ENCODE measurements at places on chromosomes 7 and 10.
A peak's percentile ranks its signal among the peaks of the same experiment; 100 is the strongest.

DNA sequence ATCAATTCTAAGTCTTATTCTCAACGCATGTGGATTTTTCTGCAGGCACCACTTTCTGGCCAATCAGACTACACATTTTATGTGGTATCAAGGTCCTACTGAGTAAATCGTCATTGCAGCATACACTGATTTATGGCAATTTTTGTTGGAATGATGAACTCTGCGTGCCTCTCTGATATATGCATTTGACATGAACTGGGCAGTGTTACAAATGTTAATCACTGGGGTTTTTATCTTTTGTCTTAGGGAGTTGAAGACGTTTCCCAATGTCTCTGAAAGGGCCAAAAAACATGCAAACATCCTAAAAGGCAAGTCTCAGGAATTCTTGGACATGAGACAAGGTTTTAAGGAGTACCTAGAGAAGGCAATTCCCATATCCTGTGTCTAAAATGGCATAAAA is 809.5 kb upstream of the CELF2 start:
- DNase-seq = no peak

- DNase-seq = peak; percentile 6
These were observed 96.3 kb downstream of the DNAJB6 start for GRCh38 chr7:157432957-157433576.

DNA sequence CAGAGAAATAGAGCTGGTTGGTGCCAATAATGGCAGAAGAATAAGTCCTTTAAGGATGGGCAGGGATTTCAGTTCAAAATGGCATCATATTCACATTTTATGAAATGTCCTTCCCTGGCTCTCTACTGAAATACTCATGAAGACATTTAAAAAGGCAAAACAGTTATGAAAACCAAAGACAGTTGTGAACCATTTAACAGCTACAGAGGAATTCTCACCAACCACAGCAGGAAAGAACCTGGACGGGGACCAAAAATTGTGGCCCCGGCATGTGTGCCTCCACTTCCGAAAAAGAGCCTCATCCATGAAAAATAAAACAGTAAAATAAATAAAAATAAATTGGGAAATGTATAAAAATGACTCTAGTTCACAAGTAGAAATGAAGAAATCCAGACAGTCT is 539.5 kb downstream of the SUGCT start:
- no peak for DNase-seq

DNA sequence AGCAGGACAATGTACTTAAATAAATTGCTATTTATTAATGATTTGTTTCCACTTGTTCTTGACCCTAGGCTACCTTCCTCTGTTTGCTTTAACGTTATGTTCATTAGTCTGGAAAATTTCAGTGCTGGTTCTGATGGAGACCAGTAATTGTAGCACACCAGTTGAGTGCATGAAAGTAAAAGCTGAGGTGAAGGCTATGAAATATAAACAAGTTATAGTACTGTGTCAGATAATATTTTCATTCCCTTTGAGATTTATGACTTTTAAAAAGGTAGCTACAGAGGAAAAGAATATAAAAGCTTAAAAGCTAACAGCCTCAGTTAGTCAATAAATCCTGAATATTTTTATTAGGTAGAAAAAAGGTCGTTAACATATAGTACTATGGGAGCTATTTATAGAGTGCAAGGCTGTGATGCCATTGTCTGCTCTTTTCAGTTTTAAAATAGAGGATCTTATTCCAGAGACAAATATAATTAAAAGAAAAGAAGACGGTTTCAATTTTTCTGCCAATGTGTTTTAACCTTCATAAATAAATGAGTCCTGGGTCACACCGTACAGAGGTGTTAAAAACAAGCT is 351.8 kb upstream of the ETV1 start:
- no peak for DNase-seq

DNA sequence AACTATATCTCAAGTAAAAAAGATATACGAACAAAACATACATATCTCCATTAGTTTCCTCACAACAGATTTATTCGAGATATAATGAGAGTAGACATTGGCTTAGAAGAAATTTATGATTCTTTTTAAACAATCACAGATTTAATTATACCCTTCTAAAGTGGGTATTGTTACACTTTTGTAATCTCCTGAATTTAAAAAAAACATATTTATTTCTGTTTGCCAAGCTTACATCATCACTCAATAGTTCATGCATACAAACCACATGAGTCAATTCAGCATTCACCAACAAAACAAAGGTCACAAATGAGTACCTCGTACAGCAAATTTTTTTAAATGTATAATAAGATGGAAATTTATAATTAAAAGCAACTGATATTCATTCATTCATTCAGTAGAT is 17.6 kb downstream of the LRRN3 start:
- DNase-seq = no peak

DNA sequence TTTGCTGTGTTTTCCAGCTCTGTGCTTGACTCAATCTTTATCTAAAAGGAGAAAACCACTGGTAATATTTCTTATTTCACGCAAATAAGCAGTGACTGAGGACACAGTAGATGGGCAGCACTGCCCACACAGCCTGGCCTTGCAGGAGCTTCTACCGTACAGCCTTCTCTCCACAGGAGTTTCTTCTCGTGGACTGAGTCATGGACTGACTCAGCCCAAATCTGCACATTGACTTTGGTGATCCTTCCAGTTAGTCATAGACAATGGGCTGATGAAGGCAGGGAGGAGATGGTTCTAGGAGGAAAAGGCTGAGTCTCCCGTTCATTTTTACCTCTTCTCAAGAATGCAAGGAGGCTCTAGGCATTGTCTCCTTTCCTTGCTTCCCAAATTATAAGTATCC is 200.7 kb downstream of the RAPGEF5 start:
- no peak for DNase-seq

DNA sequence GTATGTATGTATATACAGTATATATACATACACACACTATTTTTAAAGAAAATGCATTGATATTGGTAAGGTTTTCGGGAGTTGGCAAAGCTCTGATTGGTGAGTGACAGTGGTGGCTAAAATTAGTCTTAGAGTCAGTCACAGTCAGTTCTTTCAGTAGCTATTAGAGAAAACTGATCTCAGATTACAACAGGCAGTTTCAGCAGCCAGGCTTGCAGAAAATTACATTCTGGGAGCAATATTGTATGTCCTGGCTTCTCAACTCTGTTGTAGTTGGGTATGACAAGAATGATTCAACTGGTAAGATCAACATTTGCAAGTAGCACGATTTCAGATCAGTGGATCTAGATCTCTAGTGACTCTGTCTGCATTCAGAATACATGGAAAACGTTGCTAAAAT is 897.9 kb upstream of the AUTS2 start:
- DNase-seq = no peak

DNA sequence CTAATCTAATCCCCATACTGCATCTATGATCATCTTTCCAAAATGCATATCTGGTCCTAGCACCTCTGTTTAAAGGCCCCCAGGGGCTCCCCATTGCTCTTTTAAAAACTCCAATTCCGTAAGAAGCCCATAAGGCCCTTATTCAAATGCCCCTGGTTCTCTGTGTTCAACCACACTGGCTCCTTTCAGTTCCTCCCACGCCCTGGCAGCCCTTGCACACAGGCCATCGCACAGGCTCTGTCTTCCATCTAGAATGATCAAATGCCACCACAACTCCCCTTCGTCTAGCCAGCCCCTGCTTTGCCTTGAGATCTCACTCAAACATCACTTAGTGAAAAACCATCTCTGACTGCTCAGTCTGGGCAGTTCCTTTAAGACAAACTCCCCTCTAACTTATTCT is 112.9 kb upstream of the LYZL2 start:
- DNase-seq = no peak

DNA sequence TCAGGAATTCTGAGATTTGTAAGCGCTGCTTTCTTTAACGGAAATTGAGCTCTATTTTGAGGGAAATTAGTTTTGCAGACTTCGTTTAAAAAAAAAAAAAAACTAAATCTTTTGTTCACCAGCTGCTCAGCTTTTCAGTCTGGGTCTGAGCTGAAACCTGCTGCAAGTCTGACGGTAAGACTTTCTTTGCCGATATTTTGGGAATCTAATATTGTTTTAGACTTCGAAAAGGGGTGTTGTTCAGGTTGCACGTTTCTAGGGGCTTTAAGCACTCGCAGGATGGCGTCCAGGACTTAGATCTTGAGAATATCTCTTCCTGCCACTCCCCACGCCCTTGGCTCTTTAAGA is 1.8 kb upstream of the MEOX2 start:
- DNase-seq = no peak

Data from stimulated activated CD8-positive, alpha-beta memory T cell treated with anti-CD3 and anti-CD28 coated beads, Interleukin-15, amount 100 ng/mL, for 4 hours (primary cell).